Activated CD4-positive, alpha-beta memory T cell treated with anti-CD3 and anti-CD28 coated beads for 36 hours (primary cell): ENCODE measurements at places on chromosomes 3 and 15.

DNA sequence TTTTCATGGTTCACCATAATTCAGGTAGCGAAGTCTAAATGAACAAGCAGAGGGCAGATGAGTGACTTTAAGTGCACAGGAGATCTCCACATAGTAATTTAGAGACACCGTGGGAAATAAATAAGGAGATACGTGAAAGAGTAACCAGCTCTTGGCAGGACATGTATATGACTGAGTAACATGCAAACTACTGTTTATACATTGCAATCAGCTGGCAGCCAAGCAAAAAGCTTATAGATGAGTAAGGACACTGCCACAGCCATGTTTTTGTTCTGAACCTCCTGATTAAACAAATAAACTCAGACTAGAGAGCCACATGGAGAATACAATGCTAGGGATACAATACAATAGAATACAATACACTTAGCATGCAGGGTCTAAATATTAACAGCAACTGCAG is 252.4 kb downstream of the FHIT start:
- DNase-seq: no peak

DNA sequence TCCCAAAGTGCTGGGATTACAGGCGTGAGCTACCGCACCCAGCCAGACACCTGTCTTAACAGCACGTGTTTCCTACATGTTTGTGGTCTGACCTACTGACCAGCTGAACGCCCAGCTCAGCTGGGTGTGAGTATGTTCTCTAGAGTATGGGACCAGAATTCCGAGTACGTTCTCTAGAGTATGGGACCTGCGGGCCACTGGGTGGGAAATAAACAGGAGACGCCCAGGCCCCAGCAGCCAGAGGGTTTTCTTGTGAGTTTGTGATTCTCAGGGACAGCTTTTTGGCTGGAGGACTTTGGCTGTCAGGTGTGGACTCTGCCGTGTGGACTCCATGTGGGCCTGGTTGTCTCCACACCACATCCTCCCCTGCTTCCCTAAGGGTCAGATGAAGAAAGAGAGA is 87.3 kb downstream of the CHRD start:
- DNase-seq: no peak

DNA sequence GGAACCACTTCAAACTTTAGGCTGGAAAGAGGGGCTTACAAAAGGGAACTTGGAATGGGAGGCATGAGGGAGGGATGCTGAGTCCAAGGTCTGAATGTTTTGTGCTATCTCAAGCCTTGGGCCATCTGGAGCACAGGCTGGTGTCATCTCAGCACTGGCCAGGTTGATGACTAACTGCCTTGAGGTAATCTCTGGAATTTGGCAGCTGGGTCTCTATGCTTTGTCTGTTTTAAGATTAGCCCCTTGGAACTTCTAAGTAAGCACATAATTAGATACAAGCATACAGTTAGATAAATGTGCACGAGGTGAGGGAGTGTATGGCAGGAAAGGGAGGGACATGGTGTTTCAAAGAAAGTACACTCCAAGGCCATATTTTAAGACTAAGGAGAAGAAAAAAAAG is 252.4 kb upstream of the CCDC54 start:
- no peak for DNase-seq

- no peak for DNase-seq
These were observed 3.9 kb upstream of the RNU6-1 start for GRCh38 chr15:67843571-67844387.

DNA sequence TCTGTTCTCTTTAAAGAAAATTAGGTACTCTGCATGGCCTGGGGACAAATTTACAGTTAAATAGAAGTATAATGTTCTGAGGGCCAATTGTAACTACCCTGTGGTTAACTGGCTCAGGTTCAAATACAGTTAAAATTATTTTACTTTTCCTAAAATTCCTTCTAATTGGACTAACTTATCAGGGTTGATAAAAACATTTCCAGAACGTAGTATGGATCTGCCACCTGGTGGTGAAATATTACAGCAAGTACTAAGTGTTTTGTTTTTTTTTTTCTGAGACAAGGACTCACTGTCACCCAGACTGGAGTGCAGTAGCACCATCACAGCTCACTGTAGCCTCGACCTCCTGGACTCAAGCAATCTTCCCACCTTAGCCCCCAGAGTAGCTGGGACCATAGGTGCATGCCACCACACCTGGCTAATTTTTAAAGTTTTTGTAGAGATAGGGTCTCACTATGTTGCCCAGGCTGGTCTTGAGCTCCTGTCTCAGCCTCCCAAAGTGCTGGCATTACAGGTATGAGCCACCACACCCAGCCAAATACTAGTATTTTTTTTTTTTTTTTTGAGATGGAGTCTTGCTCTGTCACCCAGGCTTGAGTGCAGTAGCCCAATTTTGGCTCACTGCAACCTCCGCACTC is 29.2 kb downstream of the NEO1 start:
- no peak for DNase-seq

DNA sequence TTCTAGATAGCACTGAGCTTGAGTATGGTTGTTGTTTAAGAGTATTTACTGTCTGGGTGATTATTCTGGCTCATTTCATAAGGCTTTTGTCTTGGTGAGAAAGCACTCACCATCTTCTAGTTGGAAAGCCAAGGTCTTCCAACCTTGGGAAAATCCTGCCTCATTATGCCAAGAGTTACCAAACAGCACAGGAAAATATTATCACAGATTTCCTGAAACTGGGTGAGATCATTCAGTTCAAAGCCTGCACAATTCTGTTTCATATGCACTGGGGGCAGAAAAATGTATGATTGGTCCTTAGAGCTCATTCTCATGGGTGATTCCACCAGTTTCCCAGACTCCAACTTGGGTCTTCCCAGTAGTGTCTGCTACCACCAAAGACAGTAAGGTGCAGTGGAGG is 291.8 kb downstream of the RORA start:
- no peak for DNase-seq

DNA sequence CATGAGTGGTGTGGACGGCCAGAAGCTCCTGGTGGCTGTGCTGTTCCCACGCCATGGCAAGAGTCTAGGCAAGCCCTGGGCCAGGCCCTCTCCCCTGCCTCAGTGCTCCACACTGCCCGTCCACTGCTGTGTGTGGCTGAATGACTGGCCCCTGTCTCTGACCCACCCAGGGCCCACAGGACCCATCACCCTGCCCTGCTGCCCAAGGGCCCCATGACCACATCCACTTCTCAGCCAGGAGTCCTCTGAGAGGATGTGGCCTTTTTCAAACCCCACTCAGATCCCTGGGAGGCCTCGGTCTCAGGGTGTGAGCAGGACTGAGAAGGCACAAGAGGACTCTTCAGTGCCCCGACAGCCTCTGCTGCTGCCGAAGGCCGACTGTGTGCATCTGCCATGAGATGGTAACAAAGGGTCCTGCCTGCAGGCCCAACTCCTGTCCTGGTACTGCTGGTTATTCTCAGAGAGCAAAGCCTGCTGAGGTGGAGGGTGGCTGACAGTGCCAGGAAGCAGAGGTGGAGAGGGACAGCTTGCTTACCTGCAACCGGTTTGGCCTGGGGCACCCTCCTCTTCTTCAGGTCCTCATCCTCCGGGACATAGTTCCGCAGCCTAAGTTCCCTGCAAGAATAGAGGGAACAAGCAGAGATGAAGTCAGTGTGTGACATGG is 47.5 kb downstream of the PTH1R start:
- DNase-seq: no peak

GRCh38 chr3:183158551-183159006 is 4.0 kb downstream of the LAMP3 start:
- DNase-seq: peak; percentile 67

DNA sequence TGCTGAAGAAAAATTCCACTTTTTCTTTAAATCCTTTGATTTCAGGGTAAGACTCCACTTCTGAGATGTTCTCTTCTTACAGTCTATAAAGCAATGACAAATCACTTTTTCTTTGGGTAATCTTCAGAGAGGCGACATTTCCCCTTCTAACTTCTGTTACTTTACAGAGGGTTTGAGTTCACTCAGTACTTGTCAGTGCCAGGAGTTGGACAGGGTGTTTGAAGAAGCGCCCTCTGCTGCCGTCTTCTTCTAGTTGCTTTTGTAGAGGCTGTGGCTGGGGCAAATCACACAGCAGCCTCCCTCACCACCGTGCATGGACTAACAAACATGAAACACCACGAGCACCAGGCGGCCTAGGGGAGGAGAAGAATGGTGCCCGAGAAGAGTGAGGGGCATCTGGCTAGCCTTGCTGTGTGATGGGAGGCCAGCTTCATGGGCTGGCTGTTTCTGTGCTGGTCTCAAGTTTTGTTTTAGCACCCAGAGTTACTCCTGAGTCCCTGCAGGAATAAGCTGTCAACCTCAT is at the start of gene CD80:
Gene CD80, minus strand, starts transcription at position 174 of the 523 bp plus-strand sequence. CDS start 1,886 bp downstream, outside the sequence.
- peak; percentile 84 for DNase-seq

DNA sequence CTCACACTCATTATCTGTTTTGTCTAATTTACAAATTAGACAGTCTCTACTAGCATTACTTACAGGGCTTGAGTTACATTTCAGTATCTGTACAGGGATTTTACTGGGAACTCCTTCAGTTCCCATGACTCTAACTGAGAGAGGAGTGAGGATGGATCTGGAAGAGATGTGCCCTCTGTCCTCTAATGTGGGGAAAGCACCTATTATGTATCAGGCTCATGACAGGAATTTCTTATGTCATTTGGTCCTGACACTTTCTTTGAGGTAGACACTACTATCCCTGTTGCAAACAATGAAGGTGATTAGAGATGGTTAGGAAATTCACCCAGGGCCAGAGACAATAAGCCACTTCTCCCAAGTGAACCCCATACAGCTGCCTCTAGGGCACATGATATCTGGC is 10.9 kb upstream of the NCKIPSD start:
- DNase-seq: no peak

GRCh38 chr3:5498981-5499380 is 311.5 kb downstream of the EDEM1 start:
- no peak for DNase-seq

DNA sequence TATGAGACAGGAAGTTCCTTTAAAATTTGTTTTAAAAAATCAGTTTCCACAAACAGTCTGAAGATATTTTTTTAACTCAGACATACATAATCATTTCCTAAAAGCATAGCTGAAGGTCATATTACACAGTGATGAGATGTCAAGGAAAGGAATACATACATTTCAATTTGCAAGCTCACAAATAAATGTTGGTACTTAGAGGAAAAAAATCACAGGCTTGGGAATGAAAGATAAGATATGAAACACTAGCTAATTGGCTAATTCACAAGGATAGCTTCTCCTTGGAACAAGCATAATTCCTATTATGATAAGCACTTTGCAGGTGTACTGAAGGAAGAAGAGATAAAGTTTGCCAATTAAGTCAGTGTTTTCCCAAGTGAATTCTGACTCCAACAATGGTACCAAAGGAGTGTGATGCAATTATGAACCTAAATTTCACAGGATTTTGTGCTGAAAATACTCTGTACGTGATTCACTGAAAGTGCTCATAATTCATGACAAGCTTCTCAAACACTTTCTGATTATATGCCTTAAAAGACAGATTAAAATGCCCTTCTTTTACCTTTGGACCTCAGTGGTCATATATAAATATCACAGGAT is 112.4 kb downstream of the FRMD5 start:
- no peak for DNase-seq

DNA sequence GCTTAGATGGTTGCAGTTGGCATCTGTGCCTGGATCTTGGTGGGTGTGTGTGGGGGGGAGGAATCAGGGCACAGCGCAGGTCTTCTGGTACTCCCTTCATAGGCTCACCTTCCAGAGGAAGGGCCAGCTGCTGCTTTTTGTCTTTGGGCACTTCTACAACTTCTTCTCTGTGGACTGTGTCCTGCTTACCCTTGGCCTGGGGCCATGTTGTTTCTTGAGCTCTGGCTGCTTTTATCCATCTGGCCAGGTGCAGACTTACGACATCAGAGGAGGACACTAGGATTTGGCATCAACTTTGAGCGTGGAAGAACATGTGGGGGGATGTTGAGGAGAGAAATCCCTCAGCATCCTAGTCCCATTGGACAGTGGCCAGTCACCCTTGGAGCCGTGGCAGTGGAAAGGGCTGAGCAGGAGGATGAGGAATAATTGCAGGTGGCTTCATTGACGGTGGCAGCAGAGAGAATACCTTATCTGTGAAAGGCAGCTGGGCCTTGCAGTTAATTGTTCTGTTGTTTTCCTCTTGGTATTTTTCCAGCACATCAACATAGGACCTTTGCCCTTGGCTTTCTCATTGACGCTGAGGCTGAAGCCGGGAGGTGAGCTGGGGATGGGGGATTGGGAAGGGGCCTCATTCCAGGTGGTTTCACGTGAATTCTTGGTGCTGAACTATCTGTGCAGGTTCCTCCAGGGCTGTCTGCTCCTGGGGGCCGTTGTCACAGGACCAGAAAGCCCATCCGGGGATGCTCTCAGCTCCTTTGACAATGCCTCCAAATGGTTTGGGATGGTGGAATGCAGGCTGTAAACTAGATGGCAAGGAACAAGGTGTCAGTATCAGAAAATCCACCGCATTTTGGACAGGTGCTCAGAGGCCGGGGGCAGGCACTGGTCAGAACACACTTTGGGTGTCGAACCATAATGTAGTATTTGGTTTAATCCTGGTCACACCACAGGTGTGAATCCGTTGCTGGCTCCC is 9.7 kb downstream of the EPHB1 start:
- no peak for DNase-seq

GRCh38 chr3:100256731-100257151 is 4.1 kb upstream of the TBC1D23 start:
- no peak for DNase-seq

- peak; percentile 22 for DNase-seq
These were observed 83.0 kb downstream of the KLHL25 start for GRCh38 chr15:85711580-85712192.

GRCh38 chr3:41632700-41633099 is 329.2 kb downstream of the ULK4 start:
- no peak for DNase-seq

DNA sequence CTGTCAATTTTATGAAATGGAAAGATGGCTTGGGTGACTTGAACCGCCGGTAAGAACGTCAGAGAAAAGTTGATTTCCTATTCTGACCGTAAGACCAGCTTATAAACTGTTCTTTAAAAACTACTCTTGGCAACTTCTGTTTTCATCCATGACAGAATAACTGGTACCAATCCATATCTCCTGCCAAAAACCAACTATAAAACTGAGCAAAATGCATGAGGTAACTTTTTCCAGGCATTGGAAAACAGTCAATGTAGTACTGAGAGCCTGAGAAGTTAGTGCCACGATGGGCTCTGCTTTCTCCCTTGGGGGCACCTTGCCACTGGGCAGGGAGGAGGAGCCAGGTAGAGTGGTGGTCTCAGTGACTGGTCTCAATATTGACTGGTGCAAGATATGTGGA is 615.2 kb upstream of the TBL1XR1 start:
- DNase-seq: no peak

DNA sequence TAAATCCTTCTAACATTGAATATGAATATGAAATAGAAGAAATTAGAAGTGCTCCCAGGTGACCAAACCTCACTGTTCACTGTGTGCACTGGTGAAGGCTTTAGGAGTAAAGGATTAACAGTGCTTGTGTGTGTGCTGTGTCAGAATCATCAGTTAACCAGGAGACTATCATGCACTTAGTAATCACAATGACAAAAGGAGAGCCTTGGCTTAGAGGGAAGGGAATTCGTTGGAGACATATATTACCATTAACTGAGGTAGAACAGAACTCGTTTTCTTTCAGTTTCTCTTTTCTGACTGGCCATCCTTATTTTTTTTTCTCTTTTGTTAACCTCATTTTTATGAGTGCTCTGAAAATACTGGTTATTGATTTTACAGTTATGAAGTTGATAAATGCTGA is 213.3 kb upstream of the GBE1 start:
- DNase-seq: no peak

GRCh38 chr15:67103432-67103831 is 38.0 kb downstream of the SMAD3 start:
- DNase-seq: no peak
